ENCODE measurements at places on chromosomes 16 and 17.

- H3K27ac ChIP-seq, result no peak overlapping the region
- no peaks in the 10 kb centered on the region for H3K36me3 ChIP-seq
- DNase-seq, result no peak
- no peaks in the 10 kb centered on the region for H3K4me1 ChIP-seq
- peaks cover 58% of the 10 kb centered on the region for H3K27me3 ChIP-seq
Measured at GRCh38 chr16:55839115-55839514, 6.2 kb upstream of the CES1 start.

GRCh38 chr16:30395155-30395991 is at the start of gene ZNF48:
ZNF48 (plus strand) TSS chr16:30395420; CDS start chr16:30395795, 375 bp downstream.
- H3K36me3 ChIP-seq, result peaks cover 45% of the 10 kb centered on the region
- peak; percentile 93 for DNase-seq
- H3K4me1 ChIP-seq, result peaks cover 31% of the 10 kb centered on the region
- H3K27me3 ChIP-seq, result no peaks in the 10 kb centered on the region

- H3K36me3 ChIP-seq, result no peaks in the 10 kb centered on the region
- H3K27me3 ChIP-seq, result peaks cover 99% of the 10 kb centered on the region
- no peaks in the 10 kb centered on the region for H3K4me1 ChIP-seq
- DNase-seq, result no peak
- no peak overlapping the region for H3K4me3 ChIP-seq
Measured at GRCh38 chr16:86042996-86043725, 144.2 kb downstream of the IRF8 start.

- DNase-seq, result no peak
- H3K36me3 ChIP-seq, result no peaks in the 10 kb centered on the region
- H3K27me3 ChIP-seq, result no peaks in the 10 kb centered on the region
- H3K4me1 ChIP-seq, result no peaks in the 10 kb centered on the region
- no peak overlapping the region for H3K27ac ChIP-seq
- H3K4me3 ChIP-seq, result no peak overlapping the region
Measured at GRCh38 chr17:10349403-10349802, 23.4 kb downstream of the MYH13 start.

GRCh38 chr16:1194665-1195392 is 30.2 kb downstream of the TPSG1 start:
- no peaks in the 10 kb centered on the region for H3K36me3 ChIP-seq
- H3K4me1 ChIP-seq, result no peaks in the 10 kb centered on the region
- peaks cover 71% of the 10 kb centered on the region for H3K27me3 ChIP-seq
- H3K27ac ChIP-seq, result no peak overlapping the region
- H3K4me3 ChIP-seq, result no peak overlapping the region

GRCh38 chr17:49696233-49696761 is 11.5 kb downstream of the SLC35B1 start:
- H3K27ac ChIP-seq, result no peak overlapping the region
- peaks cover 16% of the 10 kb centered on the region for H3K4me1 ChIP-seq
- H3K36me3 ChIP-seq, result peaks cover 26% of the 10 kb centered on the region

All from Calu3 (cell line).